GM12878 (cell line): ENCODE measurements at places on chromosomes 4 and X. TPM values are rescaled to one million over a fixed set of nuclear protein-coding genes. Genes with fewer than 3 reads are reported as not detected.

Gene LRAT
- polyA plus RNA-seq, result 0.08 TPM in 1 of 2 replicates, not detected in the other

Gene ARMCX4
- 1.5 and 3.2 TPM in 2 replicates for polyA plus RNA-seq

Gene SOD3
- polyA plus RNA-seq, result not detected in 2 replicates

Gene DRP2
- 0.08 TPM in 1 of 2 replicates, not detected in the other for polyA plus RNA-seq

Gene NPY5R
- not detected in 2 replicates for polyA plus RNA-seq

DNA sequence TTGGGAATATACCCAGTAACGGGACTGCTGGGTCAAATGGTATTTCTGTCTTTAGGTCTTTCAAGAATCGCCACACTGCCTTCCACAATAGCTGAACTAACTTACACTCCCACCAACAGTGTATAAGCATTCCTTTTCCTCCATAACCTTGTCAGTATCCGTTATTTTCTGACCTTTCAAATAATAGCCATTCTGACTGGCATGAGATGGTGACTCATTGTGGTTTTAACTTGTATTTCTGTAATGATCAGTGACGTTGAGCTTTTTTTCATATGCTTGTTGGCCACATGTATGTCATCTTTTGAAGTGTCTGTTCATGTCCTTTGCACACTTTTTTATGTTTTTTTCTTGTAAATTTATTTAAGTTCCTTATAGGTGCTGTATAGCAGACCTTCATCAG, 81.2 kb downstream of the ADAM29 start:
- H3K27me3 ChIP-seq, result no peaks in the 10 kb centered on the region
- H3K27ac ChIP-seq, result no peak overlapping the region
- no peak overlapping the region for H3K4me3 ChIP-seq
- H3K36me3 ChIP-seq, result no peaks in the 10 kb centered on the region
- no peaks in the 10 kb centered on the region for H3K4me1 ChIP-seq

GRCh38 chr4:66837279-66837922, 707.9 kb downstream of the CENPC start:
- no peaks in the 10 kb centered on the region for H3K4me1 ChIP-seq
- no peak overlapping the region for H3K4me3 ChIP-seq
- H3K36me3 ChIP-seq, result no peaks in the 10 kb centered on the region
- no peaks in the 10 kb centered on the region for H3K27me3 ChIP-seq
- H3K27ac ChIP-seq, result no peak overlapping the region
- DNase-seq, result no peak

GRCh38 chrX:10902001-10902400, 209.1 kb upstream of the HCCS start:
- no peaks in the 10 kb centered on the region for H3K4me1 ChIP-seq
- H3K27ac ChIP-seq, result no peak overlapping the region
- DNase-seq, result no peak
- H3K27me3 ChIP-seq, result no peaks in the 10 kb centered on the region

GRCh38 chr4:3781193-3781886, 15.2 kb downstream of the ADRA2C start:
- no peaks in the 10 kb centered on the region for H3K36me3 ChIP-seq
- DNase-seq, result no peak
- H3K27me3 ChIP-seq, result no peaks in the 10 kb centered on the region
- no peaks in the 10 kb centered on the region for H3K4me1 ChIP-seq
- no peak overlapping the region for H3K27ac ChIP-seq

- DNase-seq, result peak; percentile 5
- no peaks in the 10 kb centered on the region for H3K36me3 ChIP-seq
- H3K27me3 ChIP-seq, result no peaks in the 10 kb centered on the region
- H3K27ac ChIP-seq, result peak within 1 kb of the TSS; percentile 80
Observed at GRCh38 chr4:40056716-40057585, at the start of gene N4BP2. Gene N4BP2, plus strand, starts transcription at chr4:40056850. Its CDS starts 40,491 bp downstream, at chr4:40097341.

- H3K4me3 ChIP-seq, result peak overlapping the region; percentile 74
- DNase-seq, result no peak
- H3K4me1 ChIP-seq, result peaks cover 9% of the 10 kb centered on the region; the same call in 1 of the 2 replicates
- peaks cover 2% of the 10 kb centered on the region for H3K36me3 ChIP-seq
- H3K27me3 ChIP-seq, result no peaks in the 10 kb centered on the region
Observed at GRCh38 chrX:153927672-153927921, 1.5 kb upstream of the ARHGAP4 start.

DNA sequence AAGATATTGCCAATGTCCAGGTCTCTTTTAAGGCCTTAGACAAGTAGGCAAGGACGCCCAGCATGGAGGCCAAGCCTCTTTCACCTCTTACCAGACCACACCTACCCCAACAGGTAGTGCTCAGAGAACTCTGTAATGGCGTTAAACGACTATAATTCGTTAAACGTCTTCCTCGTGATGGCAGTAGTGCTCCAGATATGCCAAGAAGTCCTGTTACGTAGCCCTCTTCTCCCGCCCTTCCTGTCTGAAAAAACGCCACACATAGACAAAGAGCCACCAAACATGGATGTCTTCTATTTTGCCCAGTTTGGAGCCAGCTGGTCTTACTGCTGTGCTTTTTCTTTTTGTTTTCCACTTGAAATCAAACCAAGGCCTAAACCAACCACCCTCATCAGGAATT, 190.7 kb downstream of the OR13H1 start:
- H3K27me3 ChIP-seq, result no peaks in the 10 kb centered on the region
- peak; percentile 93 for DNase-seq
- peaks cover 2% of the 10 kb centered on the region; the same call in 1 of the 2 replicates for H3K4me1 ChIP-seq
- H3K4me3 ChIP-seq, result no peak overlapping the region
- no peaks in the 10 kb centered on the region; the same call in 1 of the 2 replicates for H3K36me3 ChIP-seq
- H3K27ac ChIP-seq, result no peak overlapping the region; the same call in 1 of the 2 replicates

GRCh38 chr4:130165381-130165780, 1069.4 kb downstream of the C4orf33 start:
- no peak overlapping the region for H3K4me3 ChIP-seq
- H3K27ac ChIP-seq, result no peak overlapping the region
- H3K36me3 ChIP-seq, result no peaks in the 10 kb centered on the region
- no peaks in the 10 kb centered on the region for H3K4me1 ChIP-seq
- no peaks in the 10 kb centered on the region for H3K27me3 ChIP-seq

DNA sequence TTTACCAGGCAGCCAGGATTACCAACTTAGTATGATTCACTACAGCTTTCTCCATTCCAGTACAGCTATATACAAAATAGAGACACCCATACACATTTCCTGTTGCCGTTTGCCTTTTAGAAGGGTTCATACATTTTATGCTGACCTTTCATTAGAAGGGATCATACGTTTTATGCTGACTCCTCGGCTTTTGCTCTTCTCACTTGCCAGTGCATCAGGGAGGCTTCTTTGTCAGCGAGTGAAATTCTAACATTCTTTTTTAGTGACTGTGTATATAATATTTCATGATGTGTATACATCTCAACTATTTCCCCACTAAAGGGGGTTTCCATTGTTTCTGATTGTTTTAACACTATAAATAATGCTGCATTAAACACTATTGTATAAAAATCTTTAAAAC, 552.6 kb downstream of the TRIML1 start:
- DNase-seq, result no peak
- H3K4me3 ChIP-seq, result no peak overlapping the region
- no peaks in the 10 kb centered on the region for H3K36me3 ChIP-seq
- H3K27me3 ChIP-seq, result no peaks in the 10 kb centered on the region
- no peaks in the 10 kb centered on the region for H3K4me1 ChIP-seq
- H3K27ac ChIP-seq, result no peak overlapping the region

DNA sequence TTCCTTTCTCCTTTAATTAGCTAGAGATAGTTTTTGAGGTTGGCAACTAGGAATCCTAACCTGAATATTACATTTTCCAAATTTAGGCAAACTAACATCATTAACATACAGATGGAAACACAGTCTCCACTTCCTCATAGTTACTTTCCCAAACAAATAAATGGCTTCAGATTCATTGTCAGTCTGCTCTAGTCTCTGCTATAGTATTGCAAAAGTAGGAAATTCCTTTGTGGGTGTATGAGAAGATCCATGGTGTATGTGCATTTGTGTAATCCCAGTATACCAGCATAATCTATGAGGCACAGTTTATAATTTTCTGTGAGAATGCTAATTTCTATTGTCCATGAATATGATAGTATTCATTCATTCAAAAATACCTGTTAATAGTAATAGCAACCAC, 3.0 kb upstream of the NDP start:
- H3K36me3 ChIP-seq, result no peaks in the 10 kb centered on the region
- DNase-seq, result no peak
- H3K4me1 ChIP-seq, result no peaks in the 10 kb centered on the region

GRCh38 chrX:69158166-69158980, 6.9 kb downstream of the PJA1 start:
- H3K27me3 ChIP-seq, result no peaks in the 10 kb centered on the region
- DNase-seq, result no peak
- H3K36me3 ChIP-seq, result no peaks in the 10 kb centered on the region
- H3K4me3 ChIP-seq, result no peak overlapping the region
